ENCODE measurements at places on chromosomes 12 and 14. TPM values are rescaled to one million over a fixed set of nuclear protein-coding genes. Genes with fewer than 3 reads are reported as not detected.
A peak's percentile ranks its signal among the peaks of the same experiment; 100 is the strongest.

GRCh38 chr14:50407111-50407812 lies 10.6 kb upstream of the CDKL1 start:
- no peak overlapping the region for H3K27ac ChIP-seq
- peaks cover 1% of the 10 kb centered on the region for H3K36me3 ChIP-seq
- no peak overlapping the region for H3K4me3 ChIP-seq
- peaks cover 9% of the 10 kb centered on the region for H3K4me1 ChIP-seq
- DNase-seq, result no peak
- no peaks in the 10 kb centered on the region for H3K27me3 ChIP-seq

GRCh38 chr12:53225635-53226424 lies 6.2 kb downstream of the RARG start:
- DNase-seq, result no peak
- H3K4me3 ChIP-seq, result no peak overlapping the region

GRCh38 chr14:99192028-99192621 lies 79.9 kb downstream of the BCL11B start:
- peak overlapping the region; percentile 67 for H3K4me3 ChIP-seq
- H3K36me3 ChIP-seq, result peaks cover 66% of the 10 kb centered on the region
- no peaks in the 10 kb centered on the region for H3K27me3 ChIP-seq
- DNase-seq, result peak; percentile 47

DNA sequence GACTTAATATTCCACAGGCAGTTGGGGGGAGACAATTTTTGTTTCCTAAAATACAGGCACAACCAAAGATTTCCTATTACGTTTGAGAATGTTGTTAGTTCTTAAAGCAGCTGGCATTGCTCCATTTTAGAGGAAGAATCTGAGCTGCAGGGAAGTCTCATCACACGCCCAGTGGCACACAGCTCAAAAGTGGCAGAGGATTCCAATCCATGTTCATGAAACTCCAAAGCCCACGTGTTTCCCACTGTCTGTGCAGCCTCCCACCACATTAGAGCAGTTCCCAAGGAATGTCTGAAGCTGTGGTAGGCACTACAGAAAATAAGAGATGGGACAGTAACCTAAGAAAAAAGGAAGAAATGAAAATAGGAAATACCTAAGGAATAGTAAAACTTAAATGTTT lies 6.1 kb upstream of the IL26 start:
- no peak overlapping the region for H3K27ac ChIP-seq
- no peaks in the 10 kb centered on the region for H3K27me3 ChIP-seq
- H3K4me3 ChIP-seq, result no peak overlapping the region
- DNase-seq, result no peak
- peaks cover 35% of the 10 kb centered on the region for H3K4me1 ChIP-seq

GRCh38 chr14:68705741-68706283 lies 87.1 kb downstream of the ZFP36L1 start:
- no peak for DNase-seq
- no peaks in the 10 kb centered on the region for H3K27me3 ChIP-seq
- peaks cover 3% of the 10 kb centered on the region for H3K4me1 ChIP-seq
- H3K36me3 ChIP-seq, result peaks cover 3% of the 10 kb centered on the region
- no peak overlapping the region for H3K27ac ChIP-seq
- no peak overlapping the region for H3K4me3 ChIP-seq

- peaks cover 12% of the 10 kb centered on the region for H3K27me3 ChIP-seq
- no peaks in the 10 kb centered on the region for H3K36me3 ChIP-seq
- DNase-seq, result no peak
- peaks cover under 1% of the 10 kb centered on the region for H3K4me1 ChIP-seq
- no peak overlapping the region for H3K27ac ChIP-seq
These were observed 41.6 kb downstream of the FOS start for GRCh38 chr14:75320196-75320595.

DNA sequence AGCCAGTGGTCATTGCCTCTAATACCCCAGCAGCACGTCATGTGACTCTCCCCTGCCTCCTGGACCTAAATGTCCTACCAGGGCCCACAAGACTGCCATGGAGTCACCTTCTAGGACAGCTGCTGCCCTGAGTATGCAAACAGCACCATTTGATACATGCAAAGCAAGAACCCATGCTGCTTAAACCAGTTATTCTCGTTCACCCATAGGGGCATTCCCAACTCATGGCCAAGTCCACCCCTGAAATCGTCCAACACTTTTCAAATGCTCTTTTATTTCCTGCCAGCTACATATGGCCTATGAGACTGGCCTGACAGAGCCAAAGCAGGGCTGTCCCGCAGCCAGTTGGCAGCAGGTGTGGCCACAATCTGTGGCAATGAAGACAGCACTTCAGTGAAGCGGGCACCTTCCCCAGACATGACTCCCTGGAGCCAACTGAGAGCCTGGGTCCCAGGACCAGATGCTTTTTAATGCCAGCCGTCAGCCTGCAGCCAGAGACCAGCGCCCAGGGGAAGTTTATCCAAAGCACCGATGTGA lies 99.9 kb downstream of the BCAT1 start:
- H3K4me3 ChIP-seq, result no peak overlapping the region
- peaks cover 3% of the 10 kb centered on the region for H3K4me1 ChIP-seq
- peaks cover 3% of the 10 kb centered on the region for H3K36me3 ChIP-seq
- H3K27ac ChIP-seq, result no peak overlapping the region
- DNase-seq, result no peak

DNA sequence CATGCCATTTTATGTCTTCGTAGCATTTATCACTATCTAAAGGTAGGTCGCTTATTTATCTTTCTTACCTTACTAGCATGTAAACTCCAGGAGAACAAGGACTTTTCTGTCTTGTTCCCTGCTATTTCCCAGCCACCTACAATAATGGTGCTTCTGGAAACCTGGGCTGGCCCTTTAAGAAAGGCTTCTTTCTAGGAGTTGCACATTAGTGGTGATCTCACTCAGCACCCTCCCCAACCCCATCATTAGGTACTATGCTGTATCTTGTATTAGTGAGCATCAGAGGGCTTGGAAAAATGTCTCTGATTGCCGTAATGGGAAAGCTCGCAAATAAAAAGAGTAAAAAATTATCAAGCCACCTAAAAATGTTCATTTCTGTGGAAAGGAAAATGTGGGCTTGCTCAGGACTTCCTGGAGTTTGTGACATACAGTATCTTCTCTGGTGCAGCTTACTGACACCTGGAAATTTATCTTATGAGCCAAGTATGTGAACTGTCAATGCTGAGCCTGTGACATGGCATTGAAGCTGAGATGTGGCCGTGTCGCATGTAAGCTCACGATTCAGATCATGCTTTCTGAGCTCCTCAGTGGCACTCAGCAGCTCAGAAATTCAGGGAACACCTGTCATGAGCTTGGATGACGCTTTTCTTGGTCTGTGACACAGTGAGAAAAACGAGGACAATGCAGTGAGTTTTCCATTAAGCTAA lies 12.4 kb downstream of the CCDC92 start:
- no peak overlapping the region for H3K4me3 ChIP-seq
- no peaks in the 10 kb centered on the region for H3K27me3 ChIP-seq

DNA sequence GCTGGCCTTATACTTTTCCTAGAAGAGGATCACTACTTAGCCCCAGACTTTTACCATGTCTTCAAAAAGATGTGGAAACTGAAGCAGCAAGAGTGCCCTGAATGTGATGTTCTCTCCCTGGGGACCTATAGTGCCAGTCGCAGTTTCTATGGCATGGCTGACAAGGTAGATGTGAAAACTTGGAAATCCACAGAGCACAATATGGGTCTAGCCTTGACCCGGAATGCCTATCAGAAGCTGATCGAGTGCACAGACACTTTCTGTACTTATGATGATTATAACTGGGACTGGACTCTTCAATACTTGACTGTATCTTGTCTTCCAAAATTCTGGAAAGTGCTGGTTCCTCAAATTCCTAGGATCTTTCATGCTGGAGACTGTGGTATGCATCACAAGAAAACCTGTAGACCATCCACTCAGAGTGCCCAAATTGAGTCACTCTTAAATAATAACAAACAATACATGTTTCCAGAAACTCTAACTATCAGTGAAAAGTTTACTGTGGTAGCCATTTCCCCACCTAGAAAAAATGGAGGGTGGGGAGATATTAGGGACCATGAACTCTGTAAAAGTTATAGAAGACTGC lies 1.5 kb downstream of the MGAT2 start:
- peak overlapping the region; percentile 97 for H3K4me3 ChIP-seq
- peaks cover 53% of the 10 kb centered on the region for H3K4me1 ChIP-seq
- peaks cover 64% of the 10 kb centered on the region for H3K36me3 ChIP-seq
- H3K27me3 ChIP-seq, result no peaks in the 10 kb centered on the region
- H3K27ac ChIP-seq, result peak overlapping the region; percentile 77
- no peak for DNase-seq

DNA sequence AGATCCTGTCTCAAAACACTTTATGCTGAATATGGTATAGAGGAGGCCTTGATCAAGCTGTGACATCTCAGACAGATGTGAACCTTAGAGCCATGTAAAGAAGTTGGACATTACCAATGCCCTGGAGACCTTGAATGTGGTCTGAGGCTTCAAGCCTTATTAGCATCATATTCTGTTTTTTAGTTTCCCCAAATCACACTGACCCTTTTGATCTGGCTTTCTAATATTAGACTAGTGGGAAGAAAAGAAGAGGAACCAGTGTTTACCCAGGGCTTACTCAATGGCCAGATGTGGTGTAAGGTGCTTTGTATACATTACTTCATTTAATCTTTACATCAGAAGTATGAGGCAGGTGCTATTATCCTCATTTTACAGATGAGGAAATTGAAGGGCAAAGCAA lies 10.6 kb upstream of the TBPL2 start:
- H3K27ac ChIP-seq, result no peak overlapping the region
- H3K4me3 ChIP-seq, result no peak overlapping the region
- no peaks in the 10 kb centered on the region for H3K4me1 ChIP-seq
- no peaks in the 10 kb centered on the region for H3K27me3 ChIP-seq
- no peaks in the 10 kb centered on the region for H3K36me3 ChIP-seq
- no peak for DNase-seq

DNA sequence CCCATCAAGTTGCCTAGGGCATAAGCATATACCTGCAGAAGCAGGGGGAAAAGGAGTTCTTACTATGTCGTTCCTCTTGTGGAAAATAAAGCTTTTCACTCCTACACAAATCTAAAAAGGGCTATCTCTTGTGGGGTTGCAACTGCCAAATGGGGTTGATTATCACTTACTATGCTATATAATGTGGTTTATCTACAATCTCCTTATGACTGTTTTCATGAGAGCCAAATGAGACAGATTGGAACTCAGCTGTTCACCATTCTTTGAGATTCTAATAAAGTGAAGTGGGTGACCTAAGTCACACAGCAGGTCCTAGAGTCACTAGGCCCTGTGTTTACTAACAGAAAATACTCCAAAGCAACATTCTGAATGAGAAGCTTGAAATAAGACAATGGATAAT lies 47.7 kb downstream of the CIT start:
- no peaks in the 10 kb centered on the region for H3K27me3 ChIP-seq
- no peaks in the 10 kb centered on the region for H3K4me1 ChIP-seq

DNA sequence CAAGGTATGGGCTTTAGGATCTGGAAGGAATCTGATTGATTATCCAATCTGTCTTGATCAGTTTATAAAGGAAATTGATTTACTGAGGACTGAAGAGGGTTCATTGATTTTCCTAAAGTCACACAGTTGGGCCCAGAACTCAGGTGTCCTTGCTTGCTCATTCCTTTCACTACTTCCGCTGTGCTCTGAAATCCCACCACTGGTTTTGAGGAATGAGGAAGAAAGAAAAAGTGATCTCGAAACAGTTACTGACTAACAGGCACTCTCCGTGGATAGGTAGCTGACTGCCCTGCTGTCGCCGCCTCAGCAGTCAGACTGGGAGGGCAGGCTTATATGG lies at the start of gene FITM1:
FITM1 (plus strand) TSS at position 280 of the 337 bp plus-strand sequence. CDS start 905 bp downstream, outside the sequence.
- H3K27me3 ChIP-seq, result no peaks in the 10 kb centered on the region
- no peak within 1 kb of the TSS for H3K4me3 ChIP-seq
- no peak within 1 kb of the TSS for H3K27ac ChIP-seq
- no peaks in the 10 kb centered on the region for H3K36me3 ChIP-seq
- H3K4me1 ChIP-seq, result peaks cover 27% of the 10 kb centered on the region
- no peak for DNase-seq

DNA sequence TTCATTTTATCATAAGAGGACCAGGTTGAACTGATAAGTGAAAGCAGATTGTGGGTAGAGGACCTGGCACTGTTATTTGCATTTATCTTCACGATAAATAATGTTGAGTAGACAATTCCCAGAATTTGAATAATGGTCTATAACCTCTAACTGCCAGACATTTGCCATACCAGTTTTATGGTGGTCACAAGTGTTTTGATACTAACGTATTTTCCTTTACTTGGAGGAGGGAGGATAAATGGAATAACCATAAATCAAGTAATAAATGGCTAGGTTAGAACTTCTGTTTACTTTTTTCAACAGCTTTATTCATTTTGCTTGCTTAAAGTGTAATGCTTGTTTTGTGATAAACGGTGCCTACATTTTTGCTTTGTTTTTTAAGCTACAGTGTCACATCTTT lies 9.5 kb downstream of the PAX9 start:
- H3K4me3 ChIP-seq, result no peak overlapping the region
- H3K36me3 ChIP-seq, result no peaks in the 10 kb centered on the region
- no peak for DNase-seq
- no peaks in the 10 kb centered on the region for H3K4me1 ChIP-seq

DNA sequence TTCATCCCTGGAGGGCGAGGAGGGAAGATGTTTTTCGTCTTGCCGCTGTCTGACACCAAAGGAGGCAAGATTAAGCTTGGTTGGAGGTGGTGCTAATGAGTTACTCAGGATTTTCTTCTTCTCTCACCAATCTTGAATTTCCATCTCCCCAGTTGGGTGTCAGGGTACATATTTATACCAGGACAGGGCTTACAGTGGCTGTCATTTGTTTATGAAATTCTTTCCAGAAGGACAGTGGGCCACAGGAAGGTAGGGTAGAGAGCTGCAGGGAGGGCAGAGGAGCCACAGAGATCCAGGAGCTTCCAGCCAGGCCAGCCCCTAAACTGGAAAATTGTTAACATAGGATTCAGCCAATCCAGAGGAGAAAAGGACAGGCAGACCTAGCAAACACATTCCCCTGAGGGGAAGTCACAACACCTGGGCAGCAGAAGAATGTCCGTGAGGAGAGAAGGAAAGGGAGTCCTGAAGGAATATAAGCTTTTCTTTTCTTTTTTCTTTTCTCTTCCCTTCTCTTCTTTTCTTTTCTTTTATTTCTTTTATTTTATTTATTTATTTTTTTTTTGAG lies 40.5 kb downstream of the IRF2BPL start:
- no peak for DNase-seq
- H3K27me3 ChIP-seq, result no peaks in the 10 kb centered on the region
- H3K4me3 ChIP-seq, result no peak overlapping the region
- peaks cover 23% of the 10 kb centered on the region for H3K4me1 ChIP-seq

GRCh38 chr14:61733972-61734371 lies 28.2 kb upstream of the SNAPC1 start:
- no peaks in the 10 kb centered on the region for H3K27me3 ChIP-seq
- no peak for DNase-seq
- H3K27ac ChIP-seq, result no peak overlapping the region
- no peak overlapping the region for H3K4me3 ChIP-seq
- peaks cover 56% of the 10 kb centered on the region for H3K36me3 ChIP-seq

Gene CERS5
- total RNA-seq, result 49.2 TPM

Gene USP15
- 167 TPM for total RNA-seq

Gene RNASE2
- not detected for total RNA-seq

Gene PTPRQ
- total RNA-seq, result not detected

Gene DMAC2L
- total RNA-seq, result 20.6 TPM

Gene PRB2
- total RNA-seq, result not detected

Gene TCTN1
- total RNA-seq, result 4.3 TPM

Gene KRT6B
- not detected for total RNA-seq

Gene SLC17A8
- total RNA-seq, result not detected

Gene C14orf93
- total RNA-seq, result 11.1 TPM

Gene TSPAN19
- total RNA-seq, result not detected

Gene TMCC3
- total RNA-seq, result 0.17 TPM

Gene PSEN1
- 41.9 TPM for total RNA-seq

Gene IGF1
- total RNA-seq, result 0.19 TPM

Gene DLK1
- not detected for total RNA-seq
